ENCODE measurements at places on chromosomes 3 and 15.

DNA sequence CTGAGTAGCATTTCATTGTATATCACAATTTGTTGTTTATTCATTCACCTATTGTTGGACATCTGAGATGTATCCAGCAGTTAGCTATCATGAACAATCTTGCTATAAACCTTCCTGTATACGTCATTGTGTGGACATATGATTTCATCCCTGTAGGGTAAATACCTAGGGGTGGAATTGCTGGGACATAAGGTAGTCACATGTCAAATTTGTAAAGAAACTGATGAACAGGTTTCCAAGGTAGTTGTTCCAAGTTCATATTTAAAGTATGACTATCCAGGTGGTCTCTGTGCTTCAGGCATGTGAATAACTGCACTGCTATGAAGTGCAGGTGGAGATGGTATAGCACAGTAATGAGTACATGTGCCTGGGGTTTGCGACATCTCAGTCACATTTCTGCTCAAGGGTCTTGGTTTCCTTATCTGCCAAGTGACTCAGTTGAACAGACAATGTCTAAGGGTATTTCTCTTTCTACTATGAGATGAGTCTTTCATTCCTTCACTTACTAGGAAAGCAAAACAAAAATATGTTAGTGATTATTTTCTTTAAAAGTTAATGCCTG, 229.0 kb upstream of the HES1 start:
- DNase-seq: no peak

DNA sequence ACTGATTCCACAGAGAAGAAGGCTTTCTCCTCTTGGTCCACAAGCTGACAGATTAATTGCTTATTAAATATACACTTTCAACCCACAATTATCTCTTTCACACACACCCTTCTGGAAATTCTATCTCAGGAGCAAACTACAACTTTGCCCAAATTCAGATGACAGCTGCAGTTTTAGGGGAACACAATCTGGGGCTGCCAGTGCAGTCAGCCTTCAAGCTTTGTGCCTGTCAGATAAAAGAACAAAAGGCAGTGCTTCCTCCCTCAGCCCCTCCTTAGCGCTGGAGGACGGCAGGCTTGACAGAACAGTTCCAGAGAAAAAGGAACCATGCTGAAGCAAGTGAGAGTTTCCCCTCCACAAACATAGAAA, 99.6 kb downstream of the TMCC1 start:
- no peak for DNase-seq

- no peak for DNase-seq
Measured at GRCh38 chr3:17585394-17586325, 156.8 kb downstream of the TBC1D5 start.

DNA sequence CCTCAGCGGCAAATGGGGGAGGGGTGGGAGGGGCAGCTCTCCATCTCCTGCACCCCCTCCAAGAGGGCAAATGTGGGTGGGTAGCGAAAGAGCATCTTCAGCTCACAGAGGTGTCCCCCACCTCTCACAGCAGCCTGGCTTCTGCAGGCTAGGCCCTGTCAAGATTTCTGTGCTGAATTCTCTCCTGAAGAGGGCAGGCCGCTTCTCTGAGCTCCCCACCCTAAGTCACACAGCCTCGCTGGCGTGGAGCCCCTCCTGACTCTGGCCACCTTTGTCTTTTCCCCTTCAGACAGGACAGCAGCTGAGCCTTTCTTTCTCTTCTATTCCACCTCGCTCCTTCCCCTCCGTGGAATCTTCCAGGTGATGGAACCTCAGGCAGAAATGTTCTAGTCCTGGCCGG, 26.3 kb upstream of the ADAMTS7 start:
- no peak for DNase-seq

GRCh38 chr3:66047311-66048050, 8.8 kb upstream of the MAGI1 start:
- peak; percentile 87 for DNase-seq

GRCh38 chr15:55799291-55800212, 56.6 kb upstream of the PRTG start:
- peak; percentile 53 for DNase-seq

DNA sequence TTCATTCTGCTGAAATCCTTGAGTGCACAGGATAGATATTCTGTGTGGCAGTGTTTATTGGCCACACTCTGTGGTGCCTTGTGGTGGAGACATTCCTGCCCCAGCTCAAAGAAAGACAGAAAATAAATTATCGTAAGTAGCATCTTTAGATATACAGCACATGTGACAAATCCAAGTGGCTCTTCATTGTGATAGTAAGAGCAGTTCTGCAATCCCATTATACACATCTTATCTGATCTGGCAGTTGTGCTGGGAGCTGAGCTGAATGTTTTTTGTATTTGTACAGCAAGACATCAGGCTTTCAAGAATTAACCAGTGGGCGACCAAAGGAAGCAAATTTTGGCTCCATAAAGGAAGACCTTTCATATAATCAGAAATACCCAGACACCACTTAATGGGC, 235.3 kb upstream of the MRPL3 start:
- no peak for DNase-seq

DNA sequence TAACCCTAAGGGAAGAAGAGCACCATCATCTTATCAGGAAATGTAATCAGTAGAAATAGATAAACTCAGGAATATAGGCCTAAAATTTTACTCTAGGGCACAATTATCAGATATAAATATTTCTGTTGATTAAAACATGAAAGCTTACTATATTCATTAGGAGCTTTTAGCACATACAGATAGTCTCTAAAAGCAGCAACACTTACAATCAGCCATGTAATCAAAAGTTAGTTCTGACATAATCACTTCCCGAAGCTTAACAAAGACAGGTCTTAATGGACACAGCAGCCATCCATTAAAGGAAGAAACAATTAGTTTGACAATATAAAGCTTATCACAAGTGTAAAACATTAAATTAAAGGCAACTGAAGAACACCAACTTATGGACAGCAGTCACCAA, 30.6 kb downstream of the DCLK3 start:
- no peak for DNase-seq

DNA sequence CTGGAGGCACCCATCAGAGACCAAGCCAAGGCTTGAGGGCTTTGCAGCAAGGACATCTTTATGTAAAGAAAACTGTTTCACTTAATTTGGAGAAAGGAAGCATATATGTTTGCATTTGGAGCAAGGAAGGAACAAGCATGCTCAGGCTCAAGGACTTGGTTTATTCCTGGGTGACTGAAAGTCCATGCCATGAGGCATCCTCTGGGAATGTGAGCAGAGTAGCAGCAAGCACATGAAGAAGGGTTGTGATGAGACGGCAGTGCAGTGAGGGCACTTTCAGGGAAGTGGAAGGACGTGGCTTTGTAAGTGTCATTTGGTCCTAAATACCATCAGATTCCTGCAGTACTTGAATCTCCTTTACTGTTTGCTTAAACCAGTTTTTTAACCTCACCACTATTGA, 26.8 kb downstream of the POLG start:
- DNase-seq: peak; percentile 63

DNA sequence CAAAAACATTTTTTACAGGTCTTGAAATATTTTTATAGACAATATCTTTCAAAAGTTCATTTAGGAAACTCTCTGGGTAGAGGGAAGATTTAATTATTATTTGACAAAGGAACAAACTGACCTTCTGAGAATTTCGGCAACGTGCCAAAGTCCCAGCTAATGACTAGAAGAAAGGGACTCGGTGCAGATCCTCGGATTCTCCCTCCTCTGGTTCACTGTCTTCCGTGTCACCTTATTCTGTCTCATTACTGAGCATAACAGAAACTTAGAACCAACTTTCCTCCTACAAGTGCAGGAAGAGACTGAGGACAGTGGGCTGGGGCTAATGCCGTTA, 339.1 kb downstream of the MECOM start:
- DNase-seq: no peak

DNA sequence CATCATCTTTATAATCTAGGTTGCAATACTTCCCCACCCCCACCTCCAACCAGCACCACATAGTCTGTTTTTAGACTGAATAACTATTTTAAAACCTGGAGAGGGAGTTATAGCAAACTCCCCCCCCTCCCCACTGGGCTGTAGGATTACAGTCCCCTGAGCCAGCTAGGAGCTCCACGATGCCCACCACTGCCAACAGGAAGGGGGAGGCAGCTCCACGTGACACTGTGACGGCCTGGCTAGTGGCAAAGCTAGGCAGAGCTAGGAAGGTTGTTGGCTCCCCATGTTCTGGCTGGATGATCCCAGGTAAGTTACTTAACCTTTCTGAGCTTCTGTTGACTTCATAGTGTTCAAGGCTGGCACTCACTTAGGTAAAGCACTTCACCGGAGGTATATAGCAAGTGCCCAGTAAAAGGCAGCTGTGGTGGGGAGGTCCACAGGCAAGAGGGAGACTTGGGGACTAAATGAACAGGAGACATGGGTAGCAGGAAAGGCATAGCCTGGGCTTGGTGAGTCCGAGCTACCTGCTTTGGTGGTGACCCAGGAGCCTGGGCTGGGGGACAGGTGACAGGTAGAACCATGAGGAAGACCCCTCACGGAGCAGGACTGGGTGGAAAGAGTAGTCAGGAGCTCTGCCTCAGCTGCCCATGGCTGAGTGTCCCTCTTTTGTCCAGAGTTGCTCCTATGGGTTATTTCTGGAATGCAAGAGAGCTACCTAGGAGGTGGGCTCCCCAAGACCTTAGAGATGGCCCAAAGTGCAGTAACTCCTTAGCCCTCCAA, 4.0 kb upstream of the TBC1D21 start:
- no peak for DNase-seq
